ENCODE measurements at places on chromosomes 7 and 10. TPM values are rescaled to one million over a fixed set of nuclear protein-coding genes. Genes with fewer than 3 reads are reported as not detected.

Gene C10orf62
- total RNA-seq = not detected

Gene SDHAF3
- total RNA-seq = 18.5 TPM

Gene HOXA4
- 0.24 TPM for total RNA-seq

Gene HABP2
- total RNA-seq = 0.10 TPM

Gene LRRD1
- 0.17 TPM for total RNA-seq

GRCh38 chr10:26543567-26544306 lies 105.6 kb downstream of the APBB1IP start:
- DNase-seq = no peak

DNA sequence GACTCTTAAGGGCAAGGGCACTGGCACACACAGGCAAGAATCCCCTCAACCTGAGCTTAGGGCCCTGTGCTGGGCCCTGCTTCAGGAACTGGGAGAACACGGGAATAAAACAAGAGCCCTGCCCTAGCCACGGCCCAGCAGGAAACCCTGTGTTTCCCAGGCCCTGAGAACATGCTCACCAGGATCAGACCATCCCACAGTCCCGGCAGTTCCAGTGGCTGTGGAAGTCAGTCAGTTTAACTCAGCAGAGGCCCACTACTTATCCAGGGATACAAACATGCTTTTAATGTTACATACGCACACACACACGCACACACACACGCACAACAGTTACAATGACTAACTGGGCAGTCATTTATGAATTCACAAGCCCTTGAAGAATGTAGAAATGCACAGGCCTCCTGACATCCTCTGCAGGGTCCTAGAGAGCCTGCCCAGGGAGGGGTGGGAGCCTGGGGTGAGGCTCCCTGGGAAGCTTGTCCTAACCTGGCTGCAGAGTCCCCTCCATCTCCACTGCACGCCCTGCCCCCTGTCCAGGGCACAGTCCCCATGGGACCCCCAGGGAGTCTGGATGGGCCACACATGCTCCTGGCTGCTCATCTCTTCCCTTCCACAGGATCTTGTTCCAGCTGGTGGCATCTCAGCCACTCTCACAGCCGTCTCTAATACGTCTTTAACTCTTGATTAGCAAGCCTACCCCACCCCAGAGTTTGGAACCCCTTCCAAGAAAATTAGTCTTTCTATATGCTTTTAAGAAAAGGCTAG lies 97.6 kb downstream of the TCERG1L start:
- no peak for DNase-seq

DNA sequence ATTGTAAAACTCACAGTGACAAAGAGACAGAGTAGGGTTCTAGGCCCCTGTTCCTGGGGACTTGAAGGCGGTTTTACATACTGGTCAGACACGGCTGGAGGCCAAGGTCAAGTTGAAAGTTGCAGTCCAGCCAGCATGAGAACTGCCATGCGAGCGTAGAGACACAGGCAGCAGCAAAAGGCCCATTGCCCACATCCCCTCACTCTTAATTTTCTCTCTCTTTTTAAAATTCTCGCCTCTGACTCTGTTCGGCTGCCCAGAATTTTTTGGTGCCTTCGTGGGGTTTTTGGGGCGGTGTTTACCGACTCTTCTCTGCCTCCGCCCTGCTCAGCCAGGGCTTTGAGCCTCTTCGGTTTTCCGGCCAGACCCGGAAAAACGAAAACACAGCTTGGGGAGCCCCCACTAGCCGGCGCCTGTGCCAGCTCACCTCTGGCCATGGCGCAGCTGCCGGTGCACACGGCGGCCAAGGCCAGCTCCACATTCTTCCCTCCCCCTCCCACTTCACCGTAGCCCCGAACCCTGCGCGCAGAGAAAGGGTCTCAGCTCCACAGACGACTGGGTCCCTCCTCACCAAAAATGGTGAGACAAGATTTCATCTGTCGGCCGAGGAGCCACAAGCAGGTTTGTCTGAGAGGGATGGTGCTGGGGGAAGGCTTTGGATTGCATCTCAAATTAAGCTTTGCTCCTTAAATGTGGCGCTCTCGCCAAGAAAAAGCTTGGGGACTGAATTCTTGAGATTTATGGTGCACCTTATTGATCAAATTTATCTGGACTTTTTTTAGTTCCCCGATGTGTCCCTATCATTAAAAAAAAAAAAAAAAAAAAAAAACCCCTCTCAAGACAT lies 2.3 kb upstream of the HOXA13 start:
- DNase-seq = peak; percentile 26

GRCh38 chr10:70558295-70558694 lies 44.2 kb downstream of the PRF1 start:
- DNase-seq = no peak

DNA sequence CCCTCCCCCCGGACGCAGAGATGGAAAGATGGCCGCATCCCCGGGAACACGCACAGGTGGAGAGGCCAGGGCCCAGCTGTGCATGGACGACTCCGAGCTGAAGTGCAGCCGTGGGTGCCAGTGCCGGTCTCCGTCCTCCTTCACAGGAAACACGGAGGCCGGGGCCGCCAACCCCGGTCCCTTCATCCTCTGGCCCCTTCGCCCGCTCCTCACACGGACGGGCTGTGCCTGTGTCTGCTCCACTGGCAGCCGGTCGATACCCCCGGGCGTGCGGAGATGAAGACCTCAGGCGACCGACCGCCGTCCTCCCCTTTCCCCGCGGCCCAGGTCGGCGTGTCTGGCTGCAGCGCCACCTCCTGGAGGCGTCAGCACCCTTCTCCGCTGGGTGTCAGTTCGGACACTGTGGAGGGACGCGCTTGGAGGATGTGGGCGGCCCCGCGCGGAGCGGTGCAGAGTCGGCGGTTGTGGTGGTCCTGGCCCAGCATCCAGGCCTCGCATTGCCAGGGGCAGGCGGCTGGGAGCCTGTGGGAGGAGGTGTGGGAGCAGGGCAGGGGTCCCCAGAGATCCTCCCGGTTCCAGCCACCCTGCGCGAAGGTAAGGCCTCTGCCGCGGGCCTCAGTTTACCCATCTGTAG lies 9.9 kb downstream of the ZNF511 start:
- DNase-seq = peak; percentile 77

DNA sequence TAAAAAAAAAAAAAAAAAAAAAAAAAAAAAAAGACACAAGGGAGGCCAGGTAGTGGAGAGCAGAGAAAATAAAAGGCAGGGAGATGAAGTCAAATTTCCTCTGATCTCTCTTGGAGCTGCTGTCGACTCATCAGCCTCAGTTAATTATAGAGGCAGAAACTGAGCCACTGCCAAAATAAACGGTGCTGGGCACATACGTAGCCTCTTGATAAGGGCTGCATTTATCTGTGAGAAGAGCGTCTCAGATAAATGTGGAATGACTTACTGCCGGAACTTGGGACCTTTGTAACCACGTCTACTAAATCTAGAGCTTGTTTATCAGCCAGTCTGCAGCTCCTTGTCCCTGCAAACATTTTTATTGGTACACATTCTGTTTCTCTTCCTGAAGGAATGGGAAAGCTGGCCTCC lies 162.3 kb downstream of the BAMBI start:
- DNase-seq = no peak
